ENCODE measurements at places on chromosomes 12 and 14.

DNA sequence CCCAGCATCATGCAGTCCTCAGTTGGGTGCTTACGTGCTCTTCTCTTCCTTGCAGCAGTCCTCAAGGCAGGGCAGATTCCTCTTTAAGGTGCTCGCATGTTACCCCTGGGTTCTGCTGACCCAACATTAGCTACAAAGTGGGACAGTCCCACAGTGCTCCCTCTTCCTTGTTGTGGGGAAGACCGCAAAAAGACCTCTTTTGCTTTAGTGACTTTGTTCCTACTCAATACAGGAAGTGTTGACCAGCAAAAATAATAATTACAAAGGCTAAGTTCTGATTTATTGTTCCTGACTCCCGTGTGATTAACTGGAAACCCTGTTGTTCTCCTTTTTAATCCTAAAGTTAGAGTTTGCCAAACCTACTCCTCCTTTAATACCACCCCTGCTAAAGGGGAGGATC is 13.7 kb downstream of the PIGH start:
- no peak for ATAC-seq

GRCh38 chr14:99909513-99910064 is 116.4 kb downstream of the EML1 start:
- no peak for ATAC-seq

GRCh38 chr12:92297932-92298696 is 152.5 kb upstream of the BTG1 start:
- peak; percentile 45 for ATAC-seq

DNA sequence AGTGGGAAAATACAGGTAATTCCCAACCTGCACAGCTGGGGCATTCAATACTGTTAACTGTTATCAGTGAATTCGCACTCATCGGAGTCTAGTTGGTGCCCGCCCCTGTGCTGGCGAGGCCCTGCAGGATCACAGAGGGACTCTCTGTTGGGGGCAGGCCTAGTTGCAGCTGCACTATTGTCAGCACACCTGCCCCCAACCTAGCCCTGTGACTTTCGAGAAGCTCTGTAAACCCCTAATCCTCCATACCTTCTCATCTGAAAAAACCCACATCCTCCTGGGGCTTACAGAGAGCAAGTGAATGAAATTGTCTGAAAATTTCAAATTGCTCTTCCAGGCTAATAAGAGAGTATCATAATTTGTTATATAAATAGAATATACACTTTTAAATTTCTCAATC is 132.2 kb upstream of the NUDT4 start:
- no peak for ATAC-seq

DNA sequence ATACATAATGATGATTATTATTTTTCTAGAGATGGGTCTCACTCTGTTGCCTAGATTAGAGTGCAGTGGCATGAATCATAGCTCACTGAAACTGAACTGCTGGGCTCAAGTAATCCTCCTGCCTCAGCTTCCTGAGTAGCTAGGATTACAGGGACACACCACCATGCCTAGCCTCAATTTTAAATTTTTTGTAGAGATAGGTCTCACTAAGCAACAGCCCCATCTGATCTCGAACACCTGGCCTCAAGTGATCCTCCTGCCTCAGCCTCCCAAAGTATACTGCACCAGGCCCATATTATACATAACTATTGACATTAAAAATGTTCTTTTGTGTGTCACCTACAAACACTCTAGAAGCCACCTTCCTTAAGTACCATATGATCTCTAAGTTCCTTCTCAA is 3.4 kb downstream of the TXNRD1 start:
- ATAC-seq: no peak

GRCh38 chr12:14845350-14845750 is 2.0 kb upstream of the ART4 start:
- ATAC-seq: peak; percentile 51

GRCh38 chr14:51284241-51284640 is 44.2 kb downstream of the TMX1 start:
- no peak for ATAC-seq

DNA sequence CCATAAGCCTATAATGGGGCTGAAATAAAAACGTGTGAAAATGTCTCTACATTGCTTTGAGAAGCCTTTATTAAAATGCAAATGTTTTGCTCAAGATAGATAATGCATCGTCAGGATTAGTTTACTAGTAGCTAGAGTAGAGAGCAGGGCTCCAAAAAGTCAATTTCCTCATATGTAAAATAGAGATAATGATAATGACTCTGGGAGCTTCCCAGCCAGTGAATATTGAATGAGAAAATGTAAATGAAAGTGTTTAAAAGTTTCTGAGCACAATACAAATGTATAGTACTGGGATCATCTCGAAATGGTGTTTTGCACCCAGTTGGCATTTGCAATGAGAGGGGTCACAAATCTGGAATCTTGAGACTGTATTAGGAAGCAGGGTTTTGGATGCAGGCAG is 135.3 kb downstream of the OTOGL start:
- peak; percentile 52 for ATAC-seq

GRCh38 chr12:12562016-12562483 is 613 bp downstream of the DUSP16 start:
- ATAC-seq: peak; percentile 12

- ATAC-seq: no peak
Observed at GRCh38 chr12:77782034-77782433, 48.7 kb upstream of the NAV3 start.

DNA sequence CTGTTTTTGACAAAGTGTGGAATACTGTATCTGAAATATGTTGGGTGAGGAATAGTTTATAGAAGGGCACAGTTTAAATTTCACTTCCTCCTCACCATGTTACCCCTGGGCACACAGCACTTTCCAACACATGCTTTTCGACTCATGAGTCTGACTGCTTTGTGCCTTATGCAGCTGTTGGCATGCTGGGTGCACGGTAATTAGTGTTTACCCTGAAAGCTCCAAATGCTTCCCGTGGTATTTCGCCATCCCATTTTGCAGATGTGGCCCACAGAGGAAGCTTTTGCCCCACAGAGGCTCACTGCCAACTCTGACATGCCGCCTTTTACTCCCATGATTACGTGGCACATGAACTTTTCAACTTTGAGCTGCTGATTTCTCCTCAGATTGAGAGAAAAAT is 168.6 kb downstream of the PRKCH start:
- ATAC-seq: no peak

GRCh38 chr14:36935976-36936678 is 236.3 kb downstream of the SLC25A21 start:
- peak; percentile 95 for ATAC-seq

- no peak for ATAC-seq
Observed at GRCh38 chr14:71451501-71451900, 480.7 kb upstream of the RGS6 start.

- no peak for ATAC-seq
Observed at GRCh38 chr14:94476023-94476422, at the start of gene SERPINA9. Gene SERPINA9 (minus strand): TSS chr14:94476197. CDS start chr14:94469840, 6,357 bp downstream.

- ATAC-seq: no peak
Observed at GRCh38 chr14:84750284-84750683, 779.7 kb upstream of the FLRT2 start.

GRCh38 chr12:104956870-104957718 is 996 bp downstream of the SLC41A2 start:
- no peak for ATAC-seq

Measured in motor neuron (in vitro differentiated cells).